ENCODE measurements at places on chromosomes 2 and 18.
A peak's percentile ranks its signal among the peaks of the same experiment; 100 is the strongest.

GRCh38 chr2:156756516-156756915 is 320.3 kb downstream of the GPD2 start:
- DNase-seq: peak; percentile 88

GRCh38 chr2:8520791-8521344 is 161.0 kb upstream of the ID2 start:
- DNase-seq: no peak

DNA sequence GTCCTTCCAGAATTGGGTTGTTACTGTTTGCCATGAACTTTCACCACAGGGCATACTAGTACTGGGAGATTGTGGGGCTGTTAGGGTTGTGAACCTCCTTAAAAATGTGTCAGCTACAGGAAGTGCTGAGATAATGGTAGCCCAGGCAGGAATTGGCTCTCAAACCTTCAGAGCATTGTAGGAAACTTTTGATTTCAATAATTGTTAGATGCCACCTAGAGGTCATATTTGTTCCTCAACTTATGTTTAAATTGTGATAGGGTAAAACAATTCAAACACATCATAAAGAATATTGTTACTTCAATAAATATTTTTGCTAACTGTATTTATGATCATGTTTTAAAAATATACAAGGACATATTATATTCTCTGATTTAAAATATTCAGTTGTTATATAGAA is 594.6 kb downstream of the ADCYAP1 start:
- DNase-seq: no peak

GRCh38 chr2:234565842-234566619 is 69.2 kb upstream of the ARL4C start:
- DNase-seq: no peak

GRCh38 chr18:1011349-1011748 is 106.7 kb downstream of the ADCYAP1 start:
- peak; percentile 17 for DNase-seq

DNA sequence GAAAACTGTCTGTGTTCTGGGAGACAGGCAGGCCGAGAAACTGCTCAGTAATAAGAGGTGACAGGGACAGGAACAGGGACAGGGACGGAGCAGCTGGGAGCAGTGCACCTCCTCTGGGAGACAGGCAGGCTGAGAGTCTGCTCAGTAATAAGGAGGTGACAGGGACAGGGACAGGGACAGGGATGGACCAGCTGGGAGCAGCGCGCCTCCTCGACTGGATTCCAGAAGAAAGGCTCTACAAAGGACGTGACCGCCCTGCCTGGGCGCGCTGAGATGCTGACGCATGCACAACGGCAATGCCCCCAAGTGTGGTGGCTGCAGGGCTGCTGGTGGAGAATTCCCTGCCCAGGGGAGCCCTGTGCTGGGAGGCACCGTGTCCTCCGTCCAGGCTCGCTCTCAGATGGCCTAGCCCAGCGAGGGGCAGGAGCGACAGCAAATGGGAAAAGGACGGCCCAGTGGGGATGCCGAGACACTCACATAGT is 44.2 kb upstream of the PXDN start:
- no peak for DNase-seq

- no peak for DNase-seq
These were observed 366.9 kb downstream of the EPHA4 start for GRCh38 chr2:221205103-221205673.

- no peak for DNase-seq
These were observed 7.2 kb upstream of the TSN start for GRCh38 chr2:121748202-121748601.

DNA sequence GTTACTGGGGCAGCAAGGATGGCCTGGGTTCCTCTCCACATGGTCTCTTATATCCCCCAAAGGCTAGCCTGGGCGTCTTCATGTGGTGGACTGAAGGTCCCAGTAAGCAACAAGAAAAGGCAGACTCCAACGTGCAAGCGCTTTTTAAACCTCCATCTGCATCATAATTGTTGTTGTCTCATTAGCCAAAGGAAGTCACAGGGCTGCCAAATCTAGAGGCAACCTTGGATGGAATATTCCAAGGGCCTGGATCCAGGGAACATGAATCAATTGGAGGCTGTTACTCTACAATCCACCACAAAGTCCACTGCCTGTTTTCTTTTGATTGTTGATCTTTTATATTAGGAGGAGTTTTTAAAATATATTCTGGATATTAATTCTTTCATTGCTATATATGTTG is 118.8 kb downstream of the SH3RF3 start:
- DNase-seq: peak; percentile 84

DNA sequence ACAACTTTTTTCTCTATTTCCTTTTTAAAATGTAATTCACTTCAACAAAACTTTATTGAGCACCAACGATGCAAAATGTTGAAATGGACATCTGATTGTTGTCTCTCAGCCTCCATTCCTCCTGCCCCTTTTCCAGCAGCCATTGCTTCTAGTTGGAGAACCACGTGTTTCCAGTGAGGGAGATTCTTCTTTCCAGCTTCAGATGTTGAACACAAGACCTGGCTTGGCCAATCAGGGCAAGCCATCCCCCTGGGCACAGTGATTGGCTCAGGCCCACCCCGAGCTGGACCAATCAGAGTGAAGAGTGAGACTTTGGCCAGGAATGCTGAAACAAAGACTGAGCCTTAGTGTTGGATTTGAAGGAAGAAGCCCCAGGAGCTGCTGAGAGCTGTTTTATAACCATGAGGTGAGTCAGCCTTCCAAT is 59.0 kb downstream of the E2F6 start:
- DNase-seq: peak; percentile 88

Measured in muscle of leg (tissue), 16 donors.